ENCODE measurements at places on chromosomes 1 and 21.

DNA sequence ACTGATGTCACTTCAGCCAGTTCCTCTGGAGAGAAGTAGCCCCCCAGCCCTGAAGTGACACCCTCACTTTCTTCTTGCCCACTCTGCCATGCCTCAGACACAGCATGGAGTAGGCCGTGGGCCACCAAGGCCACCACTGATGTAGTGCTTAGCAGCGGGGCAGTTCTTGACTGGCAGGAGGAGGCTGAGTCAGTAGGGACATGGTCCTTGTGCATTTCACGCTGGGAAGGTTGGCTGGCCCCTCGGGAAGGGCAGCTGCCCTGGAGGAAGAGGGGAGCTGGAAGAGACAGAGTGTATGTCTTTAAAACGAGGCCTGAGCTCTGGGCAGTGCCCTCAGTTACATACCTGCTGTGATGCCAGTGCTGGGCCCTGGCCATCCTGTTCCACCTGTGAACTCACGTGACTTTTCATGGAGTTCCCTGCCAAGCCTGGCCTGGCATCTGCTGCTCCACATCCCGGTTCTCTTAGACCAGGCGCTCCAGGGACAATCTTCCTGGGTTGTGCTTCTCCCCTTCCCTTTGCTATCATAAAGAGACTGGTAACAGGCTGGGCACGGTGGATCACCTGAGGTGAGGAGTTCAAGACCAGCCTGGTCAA is 158.6 kb upstream of the TMEM51 start:
- H3K36me3 ChIP-seq: no peaks in the 10 kb centered on the region
- H3K27ac ChIP-seq: no peak overlapping the region
- H3K4me1 ChIP-seq: no peaks in the 10 kb centered on the region
- no peak for DNase-seq

DNA sequence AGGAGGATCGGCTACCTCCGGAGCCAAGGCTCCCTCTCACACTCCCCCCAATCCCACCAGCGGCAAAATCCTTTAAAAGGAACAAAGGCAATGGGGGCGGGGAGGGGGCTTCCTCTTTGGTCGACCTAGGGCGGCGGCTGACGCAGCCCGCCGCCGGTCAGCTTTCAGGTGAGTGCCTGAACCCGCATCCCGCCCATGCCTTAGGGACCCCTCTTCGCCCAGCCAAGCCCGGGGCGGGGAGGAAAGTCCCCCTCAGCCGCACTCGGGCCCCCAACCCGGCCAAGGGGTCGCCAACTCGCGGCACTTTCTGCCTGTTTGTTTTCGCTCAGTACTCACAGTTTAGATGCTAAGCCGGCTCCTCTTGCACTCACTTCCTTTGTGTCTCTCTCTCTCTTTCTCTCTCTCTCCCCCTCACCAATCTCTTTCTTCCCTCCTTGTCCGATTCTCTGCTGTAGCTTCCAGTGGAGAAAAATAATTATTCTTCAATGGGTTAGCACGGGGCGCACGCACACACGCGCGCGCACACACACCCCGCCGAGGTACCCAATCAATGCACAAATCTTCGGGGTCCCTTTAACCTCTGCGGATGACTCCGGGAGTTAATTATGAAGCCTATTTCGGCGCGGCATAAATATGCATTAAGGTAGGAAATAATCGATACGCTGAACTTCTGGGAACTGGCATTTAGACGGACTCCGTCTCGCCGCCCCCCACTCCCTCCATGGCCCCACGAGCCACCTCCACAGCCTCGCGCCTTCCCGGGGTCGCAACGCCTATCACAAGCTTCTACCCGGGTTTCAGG is at the start of gene BLACAT1:
Gene BLACAT1 (minus strand): TSS at position 465 of the 802 bp plus-strand sequence.
- no peak within 1 kb of the TSS for H3K27ac ChIP-seq
- no peak for DNase-seq
- no peaks in the 10 kb centered on the region for H3K4me1 ChIP-seq
- no peak within 1 kb of the TSS for H3K4me3 ChIP-seq
- no peaks in the 10 kb centered on the region for H3K36me3 ChIP-seq
- no peaks in the 10 kb centered on the region for H3K27me3 ChIP-seq

DNA sequence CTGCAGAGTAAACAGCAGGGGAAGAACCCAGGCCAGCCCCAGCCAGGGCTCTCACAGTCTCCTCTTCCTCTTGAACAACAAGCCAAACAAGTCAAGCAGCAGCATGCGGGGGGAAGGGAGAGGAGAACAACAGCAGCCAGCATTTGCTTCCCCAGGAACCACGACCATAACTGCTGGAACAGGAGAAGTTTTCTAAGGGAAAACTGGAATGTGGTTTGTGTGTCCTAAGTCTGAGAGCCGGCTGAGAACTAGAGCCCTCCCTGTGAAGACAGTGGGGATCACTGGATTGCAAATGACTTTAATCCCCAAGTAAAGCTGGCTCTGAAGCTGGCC is 48.2 kb downstream of the COQ8A start:
- peaks cover 50% of the 10 kb centered on the region for H3K36me3 ChIP-seq
- H3K4me1 ChIP-seq: peaks cover 25% of the 10 kb centered on the region
- H3K4me3 ChIP-seq: no peak overlapping the region
- no peak for DNase-seq

DNA sequence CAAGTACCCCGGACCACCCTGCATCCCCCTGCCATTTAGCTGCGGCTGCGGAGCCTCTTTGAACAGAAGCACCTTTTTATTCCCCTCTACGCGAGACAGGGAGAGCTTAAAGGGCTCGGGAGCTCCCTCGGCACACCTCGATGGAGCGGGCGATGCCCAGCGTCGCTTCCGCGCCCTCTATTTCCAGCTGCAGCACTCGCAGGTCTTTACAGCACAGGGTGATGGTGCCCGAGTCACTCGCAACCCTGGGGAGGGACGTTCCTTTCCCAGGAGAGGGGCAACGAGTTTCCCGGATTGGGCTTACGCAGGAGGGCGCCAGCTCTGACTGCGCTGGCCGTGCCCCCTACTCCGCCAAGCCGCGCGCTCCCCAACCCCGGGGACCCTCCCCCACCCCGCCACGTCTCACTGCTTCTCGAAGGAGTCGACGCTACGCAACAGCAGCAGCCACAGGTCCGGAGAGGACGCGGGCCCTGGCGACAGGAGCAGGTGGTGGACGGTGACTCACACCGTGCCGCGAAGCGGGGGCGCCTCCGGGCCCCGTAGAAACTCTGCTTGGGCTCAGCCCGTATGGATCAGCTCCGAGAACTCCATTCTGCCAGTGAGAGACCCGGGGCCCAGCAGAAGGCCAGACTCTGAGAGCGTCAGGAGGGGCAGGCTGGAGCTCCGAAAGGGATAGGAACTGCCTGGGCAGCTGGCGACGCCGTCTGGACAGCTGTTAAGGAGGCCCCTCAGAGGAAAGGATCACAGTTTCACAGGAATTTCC is 5.8 kb upstream of the FAM167B start:
- DNase-seq: peak; percentile 91
- peaks cover 10% of the 10 kb centered on the region for H3K4me1 ChIP-seq
- peak overlapping the region; percentile 84 for H3K27ac ChIP-seq

DNA sequence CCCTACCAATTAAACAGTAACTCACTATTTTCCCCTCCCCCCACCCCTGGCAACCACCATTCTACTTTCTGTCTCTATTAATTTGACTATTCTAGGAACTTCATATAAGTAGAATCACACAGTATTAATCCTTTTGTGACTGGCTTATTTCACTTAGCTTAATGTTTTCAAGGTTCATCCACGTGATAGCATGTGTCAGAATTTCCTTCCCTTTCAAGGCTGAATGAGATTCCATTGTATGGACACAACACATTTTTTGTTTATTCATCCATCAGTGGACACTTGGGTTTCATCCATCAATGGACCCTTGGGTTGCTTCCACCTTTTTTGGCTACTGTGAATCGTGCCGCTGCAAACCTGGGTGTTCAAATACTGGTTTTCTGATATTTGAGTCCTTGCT is 41.7 kb downstream of the EIF2D start:
- no peak overlapping the region for H3K4me3 ChIP-seq
- DNase-seq: no peak

- H3K36me3 ChIP-seq: no peaks in the 10 kb centered on the region
- no peak within 1 kb of the TSS for H3K27ac ChIP-seq
- H3K27me3 ChIP-seq: no peaks in the 10 kb centered on the region
- peak within 1 kb of the TSS; percentile 48 for H3K4me3 ChIP-seq
- peak; percentile 57 for DNase-seq
- H3K4me1 ChIP-seq: peaks cover 17% of the 10 kb centered on the region
These were observed at the start of gene CRABP2 for GRCh38 chr1:156705321-156705917. Gene CRABP2 (minus strand): TSS chr1:156705583. CDS start chr1:156705446, 137 bp downstream.

DNA sequence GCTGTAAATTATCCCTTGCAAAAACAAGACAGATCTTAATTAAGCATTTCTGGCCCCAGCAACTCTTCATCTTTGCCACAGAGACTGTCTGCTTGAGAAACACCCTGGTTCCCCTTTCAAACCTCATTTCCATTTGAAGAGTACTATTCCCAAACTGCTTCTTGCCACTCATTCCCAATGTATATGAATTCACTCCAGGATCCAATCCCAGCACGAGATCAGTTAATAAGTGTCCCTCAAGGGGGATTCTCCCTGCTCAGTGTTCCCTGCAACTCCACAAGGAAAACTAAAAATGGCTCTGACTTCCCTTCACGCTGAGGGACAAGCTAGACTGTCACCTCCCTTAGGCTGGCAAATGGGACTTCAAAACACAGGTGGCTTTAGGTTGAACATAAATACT is 173.2 kb downstream of the SIPA1L2 start:
- H3K36me3 ChIP-seq: no peaks in the 10 kb centered on the region
- H3K27ac ChIP-seq: no peak overlapping the region
- H3K4me3 ChIP-seq: no peak overlapping the region

DNA sequence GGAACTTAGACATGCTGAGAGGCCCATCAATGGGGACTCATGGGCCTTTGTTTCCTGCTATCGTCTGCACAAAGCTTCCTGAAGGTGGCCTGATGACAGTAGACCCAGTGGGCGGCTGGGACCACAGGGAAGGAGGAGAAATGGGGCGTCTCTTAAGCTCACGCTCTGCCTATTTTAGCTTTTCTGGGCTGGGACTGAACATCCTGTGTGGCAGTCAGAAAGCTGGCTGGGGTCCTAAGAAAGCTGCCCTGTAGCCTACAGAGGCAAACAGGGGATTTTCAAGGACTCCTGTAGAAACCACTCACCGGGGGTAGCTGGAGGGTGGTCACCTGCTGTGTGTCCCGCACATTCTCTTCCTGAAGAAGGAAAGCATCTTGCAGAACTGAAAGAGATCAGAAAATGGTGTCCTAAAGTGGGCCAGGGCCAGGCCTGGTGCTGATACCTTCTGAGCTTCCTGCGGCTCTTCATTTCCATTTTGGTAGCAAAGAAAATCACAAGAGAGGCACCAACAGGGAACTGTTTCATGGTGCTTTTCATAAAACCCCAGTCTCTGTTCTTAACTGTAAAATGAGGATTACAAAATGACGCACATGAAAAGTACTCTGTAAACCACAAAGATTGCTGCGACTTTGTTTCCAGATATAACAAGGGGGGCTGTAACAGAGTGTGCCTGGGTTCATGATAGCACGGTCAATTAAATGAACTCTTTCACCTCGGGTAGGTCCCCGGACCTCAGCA is 8.6 kb downstream of the ZNF496 start:
- peaks cover 3% of the 10 kb centered on the region for H3K36me3 ChIP-seq
- no peak overlapping the region for H3K27ac ChIP-seq
- H3K27me3 ChIP-seq: no peaks in the 10 kb centered on the region
- H3K4me1 ChIP-seq: no peaks in the 10 kb centered on the region
- H3K4me3 ChIP-seq: no peak overlapping the region
- no peak for DNase-seq

- no peaks in the 10 kb centered on the region for H3K27me3 ChIP-seq
- no peaks in the 10 kb centered on the region for H3K36me3 ChIP-seq
- no peak overlapping the region for H3K27ac ChIP-seq
- DNase-seq: no peak
These were observed 26.4 kb downstream of the SNX27 start for GRCh38 chr1:151638074-151638775.

DNA sequence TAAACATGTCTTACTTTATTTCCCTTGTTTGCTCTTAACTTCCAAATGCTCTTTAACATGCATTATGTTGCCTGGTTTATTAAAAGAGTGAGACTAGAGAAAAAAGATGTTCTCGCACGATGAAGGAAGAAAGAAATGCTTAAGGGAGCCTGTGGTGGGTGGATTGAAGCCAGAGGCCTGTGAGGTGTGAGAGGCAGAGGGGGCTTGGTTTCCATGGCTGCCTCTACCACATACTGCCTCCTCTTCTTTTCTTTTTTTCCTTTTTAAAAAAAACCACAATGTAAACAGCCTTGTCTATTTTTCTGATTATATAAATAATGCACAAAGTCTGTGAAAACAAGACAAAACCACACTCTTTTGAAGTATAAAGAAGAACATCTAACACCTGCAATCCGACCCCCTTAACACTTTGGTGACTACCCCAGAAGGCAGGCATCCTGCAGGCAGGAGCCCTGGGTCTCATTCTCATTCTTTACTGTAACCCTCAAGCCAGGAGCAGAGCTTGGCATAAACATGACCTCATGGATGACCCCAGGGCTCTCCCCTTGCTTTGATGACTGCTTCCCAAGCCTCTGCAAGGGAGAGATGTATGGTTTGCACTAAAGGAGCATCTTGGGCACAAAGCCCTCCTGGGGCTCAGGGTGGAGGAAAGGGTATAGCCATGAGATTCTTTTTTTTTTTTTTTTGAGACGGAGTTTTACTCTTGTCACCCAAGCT is 10.1 kb upstream of the PARP1 start:
- H3K4me1 ChIP-seq: no peaks in the 10 kb centered on the region
- no peaks in the 10 kb centered on the region for H3K27me3 ChIP-seq
- H3K36me3 ChIP-seq: no peaks in the 10 kb centered on the region
- no peak overlapping the region for H3K27ac ChIP-seq
- H3K4me3 ChIP-seq: no peak overlapping the region
- DNase-seq: no peak

- H3K4me3 ChIP-seq: no peak overlapping the region
- H3K36me3 ChIP-seq: no peaks in the 10 kb centered on the region
- no peak overlapping the region for H3K27ac ChIP-seq
- no peak for DNase-seq
- H3K27me3 ChIP-seq: no peaks in the 10 kb centered on the region
- H3K4me1 ChIP-seq: peaks cover 5% of the 10 kb centered on the region
These were observed 6.4 kb upstream of the RAB4A start for GRCh38 chr1:229264487-229264886.

- no peak overlapping the region for H3K4me3 ChIP-seq
- H3K27me3 ChIP-seq: no peaks in the 10 kb centered on the region
- peaks cover 74% of the 10 kb centered on the region for H3K36me3 ChIP-seq
- H3K27ac ChIP-seq: no peak overlapping the region
These were observed 63.6 kb downstream of the CD46 start for GRCh38 chr1:207815466-207815865.

- DNase-seq: peak; percentile 91
- no peaks in the 10 kb centered on the region for H3K27me3 ChIP-seq
- H3K4me3 ChIP-seq: no peak overlapping the region
- H3K27ac ChIP-seq: no peak overlapping the region
- H3K4me1 ChIP-seq: peaks cover 6% of the 10 kb centered on the region
- no peaks in the 10 kb centered on the region for H3K36me3 ChIP-seq
These were observed 6.4 kb upstream of the GUCA2B start for GRCh38 chr1:42146626-42147320.

GRCh38 chr1:116374353-116375147 is 1.5 kb downstream of the ATP1A1 start:
- DNase-seq: no peak
- H3K27me3 ChIP-seq: no peaks in the 10 kb centered on the region
- H3K4me1 ChIP-seq: peaks cover 44% of the 10 kb centered on the region
- no peaks in the 10 kb centered on the region for H3K36me3 ChIP-seq
- peak overlapping the region; percentile 91 for H3K27ac ChIP-seq
- peak overlapping the region; percentile 92 for H3K4me3 ChIP-seq

- no peaks in the 10 kb centered on the region for H3K27me3 ChIP-seq
- H3K36me3 ChIP-seq: no peaks in the 10 kb centered on the region
- H3K27ac ChIP-seq: no peak overlapping the region
- H3K4me1 ChIP-seq: no peaks in the 10 kb centered on the region
- peak; percentile 16 for DNase-seq
These were observed 68.3 kb downstream of the CLIC6 start for GRCh38 chr21:34737115-34737514.
